Thoracic aorta (tissue), 2 donors: ENCODE measurements at places on chromosomes 5 and 9. TPM values are rescaled to one million over a fixed set of nuclear protein-coding genes. Genes with fewer than 3 reads are reported as not detected.

- no peaks in the 10 kb centered on the region for H3K36me3 ChIP-seq
- H3K27me3 ChIP-seq = no peaks in the 10 kb centered on the region
- peak overlapping the region; percentile 95 for H3K27ac ChIP-seq
- peak overlapping the region; percentile 84 for H3K4me3 ChIP-seq
- H3K4me1 ChIP-seq = peaks cover 13% of the 10 kb centered on the region
- peak; percentile 68 for DNase-seq
Observed at GRCh38 chr5:154753792-154754191, 1.4 kb upstream of the LARP1 start.

DNA sequence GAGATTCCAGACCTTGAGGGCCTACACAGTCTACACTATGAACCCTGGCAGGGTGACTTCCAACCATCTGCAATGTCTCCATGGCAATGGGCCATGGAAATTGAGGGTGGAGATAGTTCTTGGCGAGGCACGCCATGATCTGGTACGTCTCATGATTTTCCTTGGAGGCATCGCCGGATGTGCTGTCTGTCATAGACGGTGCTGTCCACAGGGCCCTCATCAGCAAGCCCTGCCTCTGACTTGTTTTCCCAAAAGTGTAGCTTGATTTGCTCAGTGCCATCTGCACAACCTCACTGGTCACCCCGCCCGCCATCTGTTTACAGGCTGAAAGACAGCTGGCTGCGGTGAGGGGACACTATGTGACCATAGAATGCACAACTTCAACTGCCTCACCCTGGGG, 73.5 kb downstream of the BOD1 start:
- H3K27me3 ChIP-seq = no peaks in the 10 kb centered on the region
- no peak overlapping the region for H3K4me3 ChIP-seq
- no peak overlapping the region for H3K27ac ChIP-seq
- no peaks in the 10 kb centered on the region for H3K4me1 ChIP-seq
- H3K36me3 ChIP-seq = no peaks in the 10 kb centered on the region

GRCh38 chr9:108088916-108089315, 599.3 kb upstream of the KLF4 start:
- no peak overlapping the region for H3K4me3 ChIP-seq
- no peak overlapping the region for H3K27ac ChIP-seq

- no peaks in the 10 kb centered on the region for H3K27me3 ChIP-seq
- H3K4me3 ChIP-seq = no peak overlapping the region
- no peak for DNase-seq
- no peak overlapping the region for H3K27ac ChIP-seq
Observed at GRCh38 chr5:33843579-33843978, 48.2 kb downstream of the ADAMTS12 start.

GRCh38 chr5:13501176-13501575, 443.3 kb downstream of the DNAH5 start:
- no peak for DNase-seq
- H3K27me3 ChIP-seq = no peaks in the 10 kb centered on the region
- no peaks in the 10 kb centered on the region for H3K4me1 ChIP-seq
- H3K27ac ChIP-seq = no peak overlapping the region
- H3K4me3 ChIP-seq = no peak overlapping the region
- no peaks in the 10 kb centered on the region for H3K36me3 ChIP-seq

GRCh38 chr5:6907320-6907918, 194.2 kb downstream of the TENT4A start:
- H3K27me3 ChIP-seq = no peaks in the 10 kb centered on the region
- no peak for DNase-seq
- H3K4me3 ChIP-seq = no peak overlapping the region
- no peak overlapping the region for H3K27ac ChIP-seq

GRCh38 chr5:111232311-111233051, 8.3 kb downstream of the CAMK4 start:
- DNase-seq = no peak
- no peak overlapping the region for H3K4me3 ChIP-seq
- no peaks in the 10 kb centered on the region for H3K36me3 ChIP-seq
- no peaks in the 10 kb centered on the region for H3K4me1 ChIP-seq
- no peak overlapping the region for H3K27ac ChIP-seq

DNA sequence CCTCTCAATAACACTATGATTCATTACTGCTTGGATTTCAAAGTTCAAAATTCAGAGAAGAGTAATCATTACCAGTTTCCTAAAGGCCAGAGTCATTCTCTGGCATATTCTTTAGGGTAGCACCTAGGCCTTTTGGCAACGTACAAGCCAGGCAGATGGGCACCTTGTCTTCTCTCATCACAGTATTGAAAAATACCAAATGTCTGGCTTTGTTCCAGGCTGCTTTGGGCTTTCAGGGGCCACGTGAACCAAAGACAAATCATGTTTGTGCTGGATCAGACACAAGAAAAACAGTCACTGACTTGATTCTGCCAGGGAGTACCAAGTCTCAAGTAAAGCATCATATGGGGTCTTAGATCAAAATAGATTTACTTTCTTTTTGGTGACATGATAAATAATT, 15.5 kb downstream of the MEGF9 start:
- H3K27me3 ChIP-seq = no peaks in the 10 kb centered on the region
- no peak overlapping the region for H3K4me3 ChIP-seq
- H3K36me3 ChIP-seq = no peaks in the 10 kb centered on the region
- DNase-seq = no peak
- H3K27ac ChIP-seq = no peak overlapping the region

Gene SDHA
- 70.5 TPM for total RNA-seq

Gene PITX1
- total RNA-seq = not detected

Gene PAEP
- not detected for total RNA-seq

Gene SPINK13
- not detected for total RNA-seq

Gene C9
- not detected for total RNA-seq

Gene OR2V2
- not detected for total RNA-seq

Gene CDK7
- 9.2 TPM for total RNA-seq

Gene IFNB1
- not detected for total RNA-seq

Gene FOXD4L3
- total RNA-seq = 0.78 TPM
